Stimulated activated CD8-positive, alpha-beta memory T cell treated with anti-CD3 and anti-CD28 coated beads, Interleukin-4, amount 100 ng/mL, for 4 hours (primary cell): ENCODE measurements at places on chromosomes 13 and 19.

GRCh38 chr19:39224910-39225309 lies 19.9 kb downstream of the IFNL3 start:
- no peak for DNase-seq

DNA sequence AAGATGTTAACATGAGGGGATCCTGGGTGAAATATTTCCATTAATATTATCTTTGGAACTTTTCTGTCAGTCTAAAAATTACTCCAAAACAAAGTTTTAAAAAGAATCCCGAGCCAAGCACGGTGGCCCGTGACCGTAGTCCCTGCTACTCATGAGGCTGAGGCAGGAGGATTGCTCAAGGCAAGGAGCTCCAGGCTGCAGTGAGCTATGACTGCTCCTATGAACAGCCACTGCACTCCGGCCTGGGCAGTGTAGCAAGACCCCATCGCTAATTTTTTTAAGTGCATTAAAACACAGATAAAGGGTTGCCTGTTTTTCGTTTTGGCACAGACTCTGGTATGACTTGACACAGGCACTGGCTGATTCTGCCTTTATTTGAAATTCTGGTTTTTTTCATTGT lies 6.9 kb downstream of the GP6 start:
- DNase-seq, result no peak

DNA sequence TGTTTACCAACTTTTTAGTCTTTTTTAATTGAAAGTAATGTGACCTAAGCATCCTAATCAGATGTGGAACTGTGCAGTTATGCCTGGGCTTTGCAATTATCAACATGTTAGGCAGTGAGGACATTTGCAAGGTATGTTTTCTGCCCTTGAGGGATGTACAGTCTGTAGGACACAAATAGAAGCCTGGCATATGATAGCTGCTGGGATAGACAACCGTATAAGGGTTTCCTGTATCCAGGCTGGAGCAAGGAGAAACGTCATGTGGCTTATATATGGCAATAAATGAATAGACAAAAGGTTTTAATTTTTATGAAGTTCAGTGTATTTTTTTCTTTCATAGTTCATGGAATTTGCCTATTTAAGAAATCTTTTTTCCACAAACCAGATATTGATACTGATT lies 2.0 kb upstream of the VPS36 start:
- DNase-seq, result no peak

DNA sequence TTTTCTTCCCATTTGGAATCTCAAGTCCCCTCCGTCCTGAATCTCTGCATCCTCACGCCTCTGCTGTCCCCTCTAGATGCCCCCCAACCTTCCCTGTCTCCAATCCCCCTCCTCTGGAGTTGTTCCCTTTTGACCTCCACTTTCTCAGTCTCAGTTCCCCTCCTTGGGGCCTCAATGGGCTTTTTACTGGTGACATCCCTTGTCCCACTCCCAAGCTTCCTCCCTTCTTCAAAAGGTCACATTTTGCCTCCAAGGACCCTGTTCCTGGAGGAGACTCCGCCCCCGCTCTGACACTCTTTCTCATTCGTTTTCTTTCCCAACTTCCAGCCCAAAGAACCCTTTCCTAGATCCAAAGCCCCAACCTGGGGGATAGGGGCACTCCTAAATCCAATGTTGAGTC lies 1.0 kb downstream of the AP2S1 start:
- no peak for DNase-seq

GRCh38 chr13:48892053-48892687 lies 83.5 kb upstream of the FNDC3A start:
- no peak for DNase-seq

- DNase-seq, result no peak
These were observed 91.8 kb upstream of the RAP2A start for GRCh38 chr13:97342136-97342535.

GRCh38 chr13:40217675-40218074 lies 448.8 kb downstream of the FOXO1 start:
- no peak for DNase-seq

DNA sequence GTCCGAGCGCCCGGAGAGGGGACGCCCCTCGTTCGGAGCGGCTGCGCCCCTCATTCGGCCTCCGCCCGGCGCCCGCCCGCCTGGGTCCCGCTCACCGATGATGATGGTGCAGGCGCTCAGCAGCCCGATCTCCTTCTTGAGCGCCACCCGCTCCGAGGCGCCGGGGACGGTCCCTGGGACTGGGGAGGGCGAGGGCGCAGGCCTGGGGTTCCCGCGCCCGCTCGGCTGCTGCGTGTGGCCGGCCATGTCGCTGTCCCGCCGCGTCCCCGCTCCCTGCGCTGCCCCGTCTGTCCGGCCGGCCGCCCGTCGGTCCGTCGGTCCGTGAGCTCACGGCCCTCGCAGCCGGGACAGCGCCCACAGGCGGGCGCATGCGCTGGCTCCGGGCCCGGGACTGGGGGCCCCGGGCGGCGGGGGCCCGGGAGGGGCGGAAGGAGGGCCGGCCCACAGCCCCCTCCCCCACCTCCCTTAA lies at the start of gene SLC7A10:
Gene SLC7A10 (minus strand): TSS at position 393 of the 469 bp plus-strand sequence. CDS start 147 bp downstream, at position 246.
- no peak for DNase-seq

- no peak for DNase-seq
These were observed 42.6 kb downstream of the KL start for GRCh38 chr13:33058776-33059327.

DNA sequence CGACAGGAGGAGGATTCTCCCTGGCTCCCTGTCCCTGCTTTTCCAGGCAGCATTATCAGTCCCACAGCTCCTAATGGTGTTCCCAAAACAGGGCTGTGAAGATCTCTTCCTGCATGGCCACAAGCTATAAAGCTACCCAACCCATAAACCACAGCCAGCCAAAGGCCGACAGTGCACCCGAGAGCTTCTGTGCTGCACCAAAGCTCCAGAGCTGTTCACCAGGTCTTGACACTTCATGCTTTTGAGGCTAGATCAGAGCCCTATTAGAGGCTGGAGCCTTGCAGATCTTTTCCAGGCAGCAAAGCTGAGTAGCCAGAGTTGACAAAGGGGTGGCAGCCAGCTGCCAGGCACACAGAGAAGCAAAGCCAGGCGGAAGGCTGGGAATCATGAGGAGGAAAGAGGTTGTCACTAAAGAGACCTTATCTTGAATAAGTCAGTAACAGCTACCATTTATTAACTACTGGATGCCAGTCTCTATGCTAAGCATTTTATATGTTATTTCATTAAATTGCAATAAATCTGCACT lies 180.4 kb downstream of the KATNAL1 start:
- DNase-seq, result no peak

- no peak for DNase-seq
These were observed 2.8 kb upstream of the ZNF181 start for GRCh38 chr19:34731019-34731829.
